ENCODE measurements at places on chromosomes 6 and 20.

DNA sequence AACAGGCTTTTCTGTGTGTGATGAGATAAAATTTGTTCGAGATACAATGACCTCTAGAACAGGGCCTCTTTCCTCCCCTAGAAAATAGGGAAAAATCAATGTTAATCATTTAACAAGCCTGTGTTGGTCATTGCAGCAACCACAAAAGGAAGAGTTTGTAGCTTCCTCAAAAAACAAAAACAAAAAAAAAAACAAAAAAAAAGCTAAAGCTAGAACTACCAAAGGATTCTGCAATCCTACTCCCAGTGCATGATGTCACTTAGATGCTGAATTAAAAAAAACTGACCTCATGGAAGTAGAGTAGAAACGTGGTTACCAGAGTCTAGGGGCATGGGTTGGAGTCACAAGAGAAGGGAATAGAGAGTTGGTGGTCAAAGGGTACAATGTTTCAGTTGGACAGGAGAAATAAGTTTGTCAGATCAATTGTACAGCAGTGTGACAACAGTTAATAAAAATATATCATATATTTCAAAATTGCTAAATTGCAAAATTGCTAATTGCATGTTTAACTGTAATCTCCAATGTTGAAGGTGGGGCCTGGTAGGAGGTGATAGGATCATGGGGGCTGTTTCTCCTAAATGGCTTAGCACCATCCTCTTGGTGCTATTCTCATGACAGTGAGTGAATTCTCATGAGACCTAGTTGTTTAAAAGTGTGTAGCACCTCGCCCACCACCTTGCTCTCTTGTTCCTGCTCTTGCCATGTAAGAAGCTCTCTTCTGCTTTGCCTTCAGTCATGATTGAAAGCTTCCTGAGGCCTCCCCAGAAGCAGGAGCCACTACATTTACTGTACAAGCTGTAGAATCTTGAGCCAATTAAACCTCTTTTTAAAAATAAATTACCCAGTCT is 163.4 kb upstream of the SIM1 start:
- DNase-seq = no peak

- DNase-seq = no peak
Observed at GRCh38 chr6:102039441-102039840, 645.9 kb downstream of the GRIK2 start.

DNA sequence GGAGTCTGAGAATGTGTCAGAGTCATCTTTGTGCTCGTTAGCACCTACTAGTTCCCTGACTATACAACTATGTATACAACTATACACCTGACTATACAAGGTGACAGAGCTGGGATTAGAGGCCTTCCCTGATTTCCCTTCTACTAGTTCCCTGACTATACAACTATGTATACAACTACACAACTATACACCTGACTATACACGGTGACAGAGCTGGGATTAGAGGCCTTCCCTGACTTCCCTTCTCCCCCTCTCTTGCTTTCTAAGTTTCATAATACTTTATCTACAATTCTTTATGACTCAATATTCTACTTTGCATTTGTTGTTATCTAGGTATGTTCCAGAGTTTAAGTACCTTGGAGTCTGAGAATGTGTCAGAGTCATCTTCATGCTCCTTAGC is 68.0 kb downstream of the HS3ST5 start:
- DNase-seq = no peak

GRCh38 chr6:150651808-150652470 is 52.3 kb downstream of the PLEKHG1 start:
- no peak for DNase-seq

- no peak for DNase-seq
Observed at GRCh38 chr6:35691027-35691824, 2.5 kb upstream of the FKBP5 start.

DNA sequence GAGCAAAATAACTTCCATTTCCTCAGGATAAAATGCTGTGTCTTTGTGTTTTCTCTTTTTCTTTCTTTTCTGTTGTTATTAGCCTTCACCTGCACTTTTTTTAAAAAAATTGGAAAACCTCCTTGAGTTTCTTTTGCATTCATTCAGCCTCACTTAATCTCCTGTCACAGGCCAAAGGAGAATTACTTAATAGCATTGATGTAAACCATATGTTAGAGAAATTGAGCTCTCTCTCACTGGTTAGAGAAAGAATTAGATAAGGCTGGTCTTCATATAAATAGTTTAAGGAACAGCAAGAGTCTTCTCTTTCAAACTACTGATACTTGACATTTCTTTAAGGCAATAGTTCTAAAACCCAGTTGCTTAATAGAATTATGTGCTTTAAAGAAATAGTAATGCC is 564.2 kb downstream of the TFAP2B start:
- no peak for DNase-seq

DNA sequence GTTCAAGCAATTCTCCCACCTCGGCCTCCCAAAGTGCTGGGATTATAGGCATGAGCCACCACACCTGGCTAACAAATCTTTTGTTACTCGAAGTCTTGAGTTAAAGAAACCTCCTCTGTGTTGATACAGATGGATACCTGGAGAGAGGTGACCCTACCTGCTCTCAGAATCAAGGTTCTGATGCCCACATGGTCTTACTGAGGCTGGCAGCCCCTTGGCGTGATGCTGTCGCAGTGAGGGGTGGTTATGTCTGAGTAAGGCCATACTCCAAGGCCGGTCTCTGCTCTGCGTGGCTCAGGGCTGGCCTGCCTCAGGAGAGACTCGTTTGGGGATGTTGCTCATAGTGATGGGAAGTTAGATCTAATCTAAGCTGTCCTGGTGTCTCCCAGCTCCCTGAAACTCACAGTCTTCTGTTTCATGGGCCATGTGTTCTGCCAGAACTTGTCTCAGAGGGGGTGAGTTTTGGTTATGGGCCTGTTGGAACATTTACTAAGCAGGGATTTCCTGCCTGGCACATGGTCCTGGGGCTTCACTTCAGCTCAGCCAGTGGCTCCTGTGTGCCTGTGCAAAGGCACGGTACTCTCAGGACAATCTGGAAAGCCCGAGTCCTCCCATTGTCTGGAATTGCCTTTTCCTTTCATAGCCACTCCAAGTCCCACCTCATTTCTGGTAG is 17.5 kb upstream of the TRAF3IP2 start:
- DNase-seq = no peak

DNA sequence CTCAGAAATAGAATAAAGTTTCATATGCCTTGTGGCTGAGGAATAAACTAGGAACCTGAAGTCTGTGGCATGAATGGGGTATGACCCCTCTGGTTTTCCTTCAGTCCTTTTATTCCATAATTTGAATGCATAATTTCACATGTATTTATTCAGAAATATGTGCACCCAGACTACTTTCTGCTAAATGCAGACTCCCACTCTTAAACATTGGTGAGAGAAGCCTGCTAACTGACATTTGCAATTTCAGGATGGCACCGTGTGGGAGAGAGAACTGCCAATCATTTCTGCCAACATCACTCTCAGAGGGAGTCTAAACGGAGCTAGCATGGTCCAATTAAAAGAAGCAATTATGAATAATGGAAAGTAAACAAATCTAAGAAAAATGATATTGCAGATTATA is 141.3 kb downstream of the ADGRB3 start:
- DNase-seq = no peak

GRCh38 chr6:127083231-127083962 is 35.1 kb upstream of the RSPO3 start:
- DNase-seq = no peak

DNA sequence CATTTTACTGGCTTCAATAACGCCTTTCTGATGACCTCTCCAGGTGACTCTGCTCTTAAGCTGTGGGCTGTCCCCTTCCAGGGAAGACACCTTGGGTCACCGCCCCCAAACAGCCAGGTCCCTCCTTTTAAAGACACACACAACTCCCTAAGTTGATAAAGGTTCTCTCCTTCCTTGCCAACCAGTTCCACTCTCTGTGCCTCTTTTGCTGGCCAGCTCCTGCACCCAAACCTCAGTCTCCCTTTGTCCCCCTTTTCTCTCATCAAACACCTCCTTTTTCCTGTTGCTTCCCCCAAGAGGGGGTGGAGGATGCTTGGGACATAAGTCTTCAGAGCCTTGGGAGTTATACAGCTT is 1.0 kb downstream of the NCOA6 start:
- DNase-seq = peak; percentile 83

DNA sequence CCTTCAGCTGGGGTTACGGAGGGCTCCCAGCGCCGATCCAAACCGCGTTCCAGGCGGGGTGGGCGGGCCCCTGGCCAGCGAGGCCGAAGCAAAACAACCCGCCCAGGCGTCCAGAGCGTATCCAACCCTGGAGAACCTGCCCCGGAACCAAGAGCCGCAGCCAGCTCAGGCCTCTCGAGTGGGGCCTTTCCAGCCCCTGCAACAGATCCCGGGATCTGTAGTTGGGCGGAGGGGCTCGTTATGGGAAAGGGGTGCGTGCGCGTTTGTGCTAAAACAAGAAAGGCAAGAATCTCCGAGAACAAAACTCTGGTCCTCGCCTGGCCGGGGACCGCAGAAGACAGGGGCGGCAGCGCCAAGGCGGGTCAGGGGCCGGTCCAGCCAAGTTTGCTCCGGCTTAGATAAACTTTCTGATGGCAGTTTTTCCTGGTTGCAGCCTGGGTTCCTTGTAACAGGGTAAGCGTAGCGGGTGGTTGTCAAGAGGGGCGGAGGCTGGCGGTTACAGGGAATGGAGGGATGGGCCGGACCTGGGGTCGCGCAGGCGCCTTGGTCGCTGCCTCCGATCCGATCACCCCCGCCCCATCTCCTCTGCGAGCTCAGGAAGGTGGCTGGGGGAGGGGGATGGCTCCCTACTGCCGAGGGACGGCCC is 448 bp upstream of the RIN2 start:
- DNase-seq = peak; percentile 99

DNA sequence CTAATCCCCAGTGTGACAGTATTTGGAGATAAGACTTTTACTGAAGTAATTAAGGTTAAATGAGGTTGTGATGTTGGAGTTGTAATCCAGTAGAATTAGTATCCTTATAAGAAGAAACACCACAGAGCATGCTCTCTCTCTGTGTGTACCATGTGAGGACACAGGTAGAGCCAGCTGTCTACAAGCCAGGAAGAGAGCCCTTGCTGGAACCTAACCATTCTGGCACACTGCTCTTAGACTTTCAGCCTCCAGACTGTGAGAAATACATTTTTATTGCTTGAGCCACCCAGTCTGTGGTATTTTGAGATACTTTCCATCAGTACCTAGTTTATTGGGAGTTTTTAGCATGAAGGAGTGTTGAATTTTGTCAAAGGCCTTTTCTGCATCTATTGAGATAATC is 110.2 kb downstream of the PHF3 start:
- DNase-seq = no peak

- DNase-seq = no peak
Observed at GRCh38 chr6:3022765-3023662, 23.3 kb downstream of the NQO2 start.

DNA sequence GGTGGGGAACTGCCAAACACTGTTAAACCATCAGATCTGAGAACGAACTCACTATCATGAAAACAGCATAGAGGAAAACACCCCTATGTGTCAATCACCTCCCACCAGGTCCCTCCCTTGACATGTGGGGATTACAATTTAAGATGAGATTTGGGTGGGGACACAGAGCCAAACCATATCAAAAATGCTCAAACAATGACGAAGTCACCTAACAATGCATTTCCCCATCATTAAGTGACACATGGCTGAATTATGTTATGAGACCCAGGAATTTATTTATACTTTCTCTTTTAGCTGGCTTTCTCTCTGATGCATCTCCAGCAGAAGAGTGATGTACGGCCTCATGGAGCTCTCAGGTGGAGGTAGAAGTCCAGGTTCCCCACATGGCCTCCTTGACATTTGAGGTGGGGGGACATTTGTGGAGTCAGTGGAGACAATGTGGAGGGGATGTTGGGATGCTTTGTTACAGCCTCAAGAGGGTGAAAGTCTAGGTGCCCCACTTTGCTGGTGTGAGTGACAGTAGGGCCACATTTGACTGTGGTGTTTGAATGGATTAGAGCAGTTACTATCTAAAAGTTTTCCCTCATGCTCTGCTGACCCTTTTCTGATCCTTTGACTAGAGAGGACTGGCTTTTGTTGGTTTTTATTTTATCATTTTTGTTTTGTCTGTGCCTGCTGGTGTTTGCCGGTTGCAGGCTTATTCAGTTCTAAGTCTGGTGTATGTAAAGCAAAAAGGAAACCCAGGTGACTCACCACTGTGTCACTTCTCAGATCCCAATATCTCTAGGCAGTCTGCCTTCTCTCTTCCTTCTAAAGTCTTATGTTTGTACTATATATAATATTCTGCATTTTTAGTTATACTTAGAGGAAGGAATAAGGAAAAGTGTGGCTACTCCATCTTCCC is 18.5 kb upstream of the DCBLD1 start:
- DNase-seq = no peak

- no peak for DNase-seq
Observed at GRCh38 chr6:70285201-70285600, 17.7 kb downstream of the COL9A1 start.

GRCh38 chr6:135871878-135872277 is 20.4 kb downstream of the PDE7B start:
- no peak for DNase-seq

DNA sequence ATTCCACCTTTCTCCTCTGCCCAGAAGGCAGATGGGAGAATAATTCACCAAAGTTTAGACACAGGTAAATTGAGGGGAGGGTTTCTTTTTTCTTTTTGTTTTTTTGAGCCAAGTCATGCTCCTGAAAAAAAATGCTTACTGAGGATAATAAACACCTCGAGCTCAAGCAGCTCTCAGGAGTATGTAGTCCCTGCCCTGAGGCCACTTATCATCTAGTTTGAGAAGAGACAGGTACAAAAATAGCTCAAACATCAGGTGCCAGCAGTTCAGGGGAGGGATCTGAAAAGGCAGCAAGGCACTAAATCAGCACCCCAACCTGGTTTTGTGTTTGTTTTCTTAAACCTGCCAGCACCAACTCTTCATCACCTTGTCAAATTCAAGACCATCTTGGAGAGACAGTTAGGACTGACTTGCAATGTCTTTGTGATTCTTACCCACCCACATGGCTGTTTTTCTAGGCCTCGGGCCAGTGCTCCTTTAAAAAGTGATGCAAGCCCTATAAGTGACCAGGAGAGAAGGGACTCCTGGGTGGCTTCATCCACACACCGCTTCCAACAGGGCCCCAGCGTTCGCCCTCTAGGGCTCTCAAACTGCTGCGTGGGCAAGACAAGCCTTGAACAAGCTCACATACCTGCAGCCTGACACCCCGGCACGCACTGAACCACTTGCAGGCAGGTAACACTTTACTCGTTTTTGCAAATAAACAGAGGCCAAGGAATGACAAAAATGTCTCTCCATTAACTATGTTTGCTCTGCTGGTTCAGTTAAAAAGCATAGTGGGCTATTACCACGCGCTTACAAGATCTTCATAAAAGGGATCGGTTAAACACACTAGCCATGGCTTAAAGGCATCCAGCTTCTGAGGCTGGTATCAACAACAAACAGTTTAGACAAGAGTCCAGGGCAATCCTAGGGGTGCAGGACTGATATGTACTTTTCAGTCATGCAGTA is 13.9 kb downstream of the JAG1 start:
- no peak for DNase-seq
